Smooth muscle cell of bladder (primary cell): ENCODE measurements at places on chromosomes 11 and 22. TPM values are rescaled to one million over a fixed set of nuclear protein-coding genes. Genes with fewer than 3 reads are reported as not detected.

The KCNK7 gene
- 0.09 and 0.43 TPM in 2 replicates for total RNA-seq

The FGF3 gene
- total RNA-seq: not detected in 2 replicates

The TMEM121B gene
- total RNA-seq: under 0.01 TPM in 1 of 2 replicates, not detected in the other

The IFITM10 gene
- total RNA-seq: 0.28 and 0.65 TPM in 2 replicates

The FJX1 gene
- 7.3 and 10.4 TPM in 2 replicates for total RNA-seq

The FERMT3 gene
- 1.4 and 2.0 TPM in 2 replicates for total RNA-seq

The TRIM29 gene
- total RNA-seq: 0.57 and 1.1 TPM in 2 replicates

The PKP3 gene
- total RNA-seq: 1.3 and 1.6 TPM in 2 replicates

The PTPN5 gene
- under 0.01 TPM in 1 of 2 replicates, not detected in the other for total RNA-seq

The RBFOX2 gene
- total RNA-seq: 147 and 164 TPM in 2 replicates

The GRAP2 gene
- under 0.01 TPM in 1 of 2 replicates, not detected in the other for total RNA-seq

The DERL3 gene
- total RNA-seq: 0.14 and 0.37 TPM in 2 replicates

The CARD18 gene
- not detected in 2 replicates for total RNA-seq

The NTM gene
- total RNA-seq: 15.4 and 17.7 TPM in 2 replicates

The ZFP91 gene
- total RNA-seq: 34.4 and 36.1 TPM in 2 replicates

The TYMP gene
- 15.7 and 26.9 TPM in 2 replicates for total RNA-seq
